T-helper 2 cell treated with Interferon-gamma antibody and Interleukin-4, amounts not matched to agents 5 μg/mL and 100 μg/mL, for 36 hours (primary cell): ENCODE measurements at places on chromosomes 2 and 18.

- DNase-seq = no peak
These were observed 53.1 kb downstream of the SPATS2L start for GRCh38 chr2:200359552-200359951.

DNA sequence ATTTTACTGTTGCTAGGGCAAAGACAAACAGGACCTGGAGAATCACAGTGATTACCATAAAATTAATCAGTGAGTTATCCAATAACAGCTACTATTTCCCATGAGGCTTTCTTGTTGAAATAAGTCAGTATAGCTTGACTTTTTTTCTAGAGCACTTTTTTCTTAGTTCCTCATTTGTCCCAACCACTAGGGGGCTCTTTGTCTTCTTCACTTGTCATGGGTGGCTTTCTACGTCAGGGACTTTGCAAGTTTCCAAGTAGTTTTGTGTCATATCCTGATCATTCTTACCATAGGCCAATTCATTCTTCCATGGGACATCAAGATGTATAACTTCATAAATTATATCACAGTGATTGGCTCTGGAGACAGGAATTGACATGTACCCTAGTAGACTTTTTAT, 1019.6 kb upstream of the PIK3C3 start:
- no peak for DNase-seq

DNA sequence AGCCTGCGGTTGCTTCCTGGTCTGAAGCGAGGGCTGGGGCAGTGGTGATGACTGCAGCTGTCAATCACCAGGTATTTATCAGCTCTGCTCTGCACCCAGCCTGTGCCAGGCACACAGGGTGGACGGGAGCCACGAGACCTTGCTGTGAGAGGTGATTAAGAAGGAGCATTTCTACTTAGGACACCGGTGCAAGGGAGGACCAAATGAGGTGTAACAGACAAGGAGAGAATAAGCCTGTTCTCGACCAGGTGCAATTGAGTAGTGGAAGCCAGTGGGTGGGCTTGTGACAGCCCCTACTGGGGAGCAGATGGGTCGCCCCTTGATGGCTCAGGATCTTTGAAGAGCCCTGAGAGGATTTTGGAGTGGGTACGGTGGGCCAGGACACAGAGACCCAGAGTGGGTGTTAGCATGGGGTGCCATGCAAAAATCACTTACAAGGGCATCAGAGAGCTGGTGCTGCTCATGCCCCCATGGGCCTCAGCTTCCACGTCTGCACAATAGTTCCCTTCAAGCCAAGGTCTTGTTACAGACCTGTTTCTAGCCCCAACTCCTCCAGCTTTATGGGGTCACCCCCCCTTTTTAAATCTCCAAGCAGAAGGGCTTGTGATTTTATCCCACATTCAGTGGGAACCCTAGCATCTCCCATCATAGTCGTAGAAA, 24.6 kb downstream of the GPR55 start:
- DNase-seq = no peak

DNA sequence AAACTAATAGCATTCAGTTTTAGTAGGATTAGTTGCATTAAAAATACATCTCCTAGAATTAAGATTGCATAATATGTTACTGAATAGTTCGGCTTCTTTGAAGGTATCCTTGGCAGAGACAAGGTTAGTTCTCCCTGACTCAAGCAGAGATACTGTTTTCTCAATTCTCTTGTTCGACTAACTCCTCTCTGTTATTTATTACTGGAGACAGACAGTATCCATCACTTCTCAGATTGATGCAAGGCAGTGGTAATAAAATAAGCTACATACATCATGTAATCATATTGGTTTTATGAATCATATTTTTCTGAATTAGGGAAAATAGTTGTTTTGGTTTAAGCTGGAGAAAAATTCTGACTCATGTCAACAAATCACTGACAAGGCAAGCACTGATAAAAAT, 134.8 kb downstream of the SLC8A1 start:
- no peak for DNase-seq

DNA sequence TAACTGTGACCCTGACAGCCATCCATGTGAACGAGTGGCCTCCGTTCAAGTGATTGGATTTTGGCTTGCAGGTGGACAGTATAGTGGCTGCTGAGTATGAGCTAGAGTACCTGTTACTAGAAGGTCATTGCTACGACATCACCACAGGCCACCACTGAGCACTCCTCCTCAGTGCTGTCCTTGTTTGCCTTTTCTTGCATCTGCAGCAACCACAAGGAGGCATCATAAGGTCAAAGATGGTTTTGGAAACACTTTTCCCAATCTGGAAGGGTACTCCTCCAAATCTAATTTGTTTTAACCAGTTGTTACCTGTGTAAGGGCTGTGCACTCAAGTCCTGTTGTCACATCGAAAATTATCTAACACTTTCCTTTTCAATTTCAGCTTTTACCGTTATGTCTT, 81.2 kb downstream of the UGGT1 start:
- DNase-seq = no peak

DNA sequence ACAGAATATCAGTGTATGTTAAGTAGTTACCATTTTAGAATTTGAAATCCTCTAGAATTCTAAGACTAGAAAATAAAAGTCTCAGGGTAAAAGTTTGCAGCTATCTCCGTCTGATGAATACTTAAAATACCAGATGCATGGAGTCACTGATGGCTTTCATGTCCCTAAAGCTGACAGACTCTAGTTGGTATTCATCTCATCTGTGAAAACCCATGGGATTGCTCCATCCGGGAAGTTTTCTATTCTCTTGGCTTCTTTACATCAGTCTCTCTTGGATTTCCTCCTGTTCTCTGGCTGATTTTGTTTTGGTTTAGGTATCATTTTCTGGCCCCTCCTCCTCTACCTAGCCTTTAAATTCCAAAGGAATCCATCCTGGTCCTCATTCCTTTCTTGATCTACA, 465.6 kb upstream of the POU3F3 start:
- DNase-seq = no peak

- DNase-seq = no peak
These were observed 615.1 kb upstream of the SALL3 start for GRCh38 chr18:78364388-78364960.

- DNase-seq = no peak
These were observed 10.7 kb upstream of the MRO start for GRCh38 chr18:50830544-50830943.

GRCh38 chr18:60246606-60247005, 126.0 kb downstream of the MC4R start:
- no peak for DNase-seq

GRCh38 chr2:189876271-189876670, 92.0 kb downstream of the PMS1 start:
- no peak for DNase-seq

DNA sequence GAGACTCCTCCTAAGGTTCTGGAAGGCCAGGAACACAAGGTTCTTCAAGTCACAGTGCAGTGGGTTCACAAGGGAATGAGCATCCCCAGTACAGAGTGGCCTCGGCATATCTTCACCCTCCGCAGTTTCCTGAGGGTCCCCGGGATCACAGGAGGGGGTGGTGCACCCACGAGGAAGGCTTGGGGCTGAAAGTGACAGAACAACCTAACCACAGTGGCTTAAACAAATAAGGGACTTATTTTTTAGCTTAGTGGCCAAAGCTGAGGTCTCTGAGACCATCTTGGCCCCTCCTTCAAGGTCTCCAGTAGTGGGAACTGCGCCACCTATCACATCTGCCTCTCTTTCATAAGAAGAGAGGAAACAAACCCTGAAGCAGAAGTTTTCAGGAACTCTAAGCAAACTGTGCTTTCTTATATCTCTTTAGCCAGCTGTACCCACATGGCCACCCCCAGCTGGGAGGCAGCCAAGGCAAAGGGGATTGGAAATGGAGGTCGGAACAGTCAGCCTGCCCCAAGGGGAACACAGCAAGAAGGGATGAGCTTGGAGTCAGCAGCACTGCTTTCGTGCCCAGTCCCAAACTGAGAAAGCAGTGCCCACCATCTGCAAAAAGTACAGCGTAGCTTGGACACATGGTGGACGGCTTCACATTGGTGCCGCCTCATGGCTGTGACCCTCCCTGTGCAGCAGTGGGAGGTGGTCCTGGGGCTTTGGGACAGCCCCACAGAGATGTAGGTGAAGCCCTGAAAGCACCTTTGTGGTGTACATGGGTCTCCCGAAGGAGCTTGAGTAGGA, 260.0 kb upstream of the ID2 start:
- no peak for DNase-seq

- no peak for DNase-seq
These were observed 4.0 kb downstream of the NRXN1 start for GRCh38 chr2:51027968-51028367.

GRCh38 chr2:1567556-1568344, 154.5 kb downstream of the TPO start:
- no peak for DNase-seq

GRCh38 chr2:184322615-184323014, 275.7 kb upstream of the ZNF804A start:
- DNase-seq = no peak

DNA sequence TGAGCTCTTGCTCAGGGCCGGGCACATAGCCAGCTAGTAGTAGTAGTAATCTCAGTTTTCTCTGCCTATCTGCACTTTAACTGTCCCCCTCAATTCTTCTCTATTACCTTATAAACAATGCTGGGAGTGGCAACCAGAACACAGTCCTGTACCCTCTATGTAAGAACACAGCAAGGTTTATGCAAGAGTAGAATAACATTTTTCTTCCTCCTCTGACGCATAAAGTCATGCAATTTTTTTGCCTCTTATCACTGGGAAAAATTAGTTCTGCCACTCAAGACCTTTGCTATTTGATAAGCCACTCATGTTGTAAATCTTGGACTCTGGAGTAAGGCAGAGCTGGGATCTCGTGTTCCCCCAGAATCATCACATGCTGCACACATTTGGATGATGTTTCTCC, 200.7 kb upstream of the SOX11 start:
- no peak for DNase-seq

DNA sequence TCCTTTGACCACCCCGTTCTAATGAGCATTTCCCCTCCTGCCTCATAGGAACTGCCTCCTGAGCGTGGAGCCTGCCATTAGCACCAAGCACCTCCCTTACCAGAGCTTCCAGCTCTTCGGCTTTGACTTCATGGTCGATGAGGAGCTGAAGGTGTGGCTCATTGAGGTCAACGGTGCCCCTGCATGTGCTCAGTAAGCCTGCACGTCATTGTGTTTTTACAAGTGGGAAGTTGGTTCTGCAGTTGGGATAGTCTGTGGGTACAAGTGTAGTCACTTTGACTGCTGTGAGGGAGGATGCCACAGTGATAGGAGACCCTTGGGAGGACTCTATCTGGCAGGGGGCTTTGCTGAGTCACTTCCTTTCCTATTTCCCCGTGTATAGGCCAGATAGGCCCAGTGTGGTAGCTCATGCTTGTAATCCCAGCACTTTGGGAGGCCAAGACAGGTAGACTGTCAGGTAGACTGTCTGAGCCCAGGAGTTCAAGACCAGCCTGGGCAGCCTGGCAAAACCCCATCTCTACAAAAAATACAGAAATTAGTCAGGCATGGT, 22.0 kb upstream of the POLR1B start:
- DNase-seq = no peak

GRCh38 chr2:42408009-42408408, 47.0 kb upstream of the COX7A2L start:
- DNase-seq = no peak

DNA sequence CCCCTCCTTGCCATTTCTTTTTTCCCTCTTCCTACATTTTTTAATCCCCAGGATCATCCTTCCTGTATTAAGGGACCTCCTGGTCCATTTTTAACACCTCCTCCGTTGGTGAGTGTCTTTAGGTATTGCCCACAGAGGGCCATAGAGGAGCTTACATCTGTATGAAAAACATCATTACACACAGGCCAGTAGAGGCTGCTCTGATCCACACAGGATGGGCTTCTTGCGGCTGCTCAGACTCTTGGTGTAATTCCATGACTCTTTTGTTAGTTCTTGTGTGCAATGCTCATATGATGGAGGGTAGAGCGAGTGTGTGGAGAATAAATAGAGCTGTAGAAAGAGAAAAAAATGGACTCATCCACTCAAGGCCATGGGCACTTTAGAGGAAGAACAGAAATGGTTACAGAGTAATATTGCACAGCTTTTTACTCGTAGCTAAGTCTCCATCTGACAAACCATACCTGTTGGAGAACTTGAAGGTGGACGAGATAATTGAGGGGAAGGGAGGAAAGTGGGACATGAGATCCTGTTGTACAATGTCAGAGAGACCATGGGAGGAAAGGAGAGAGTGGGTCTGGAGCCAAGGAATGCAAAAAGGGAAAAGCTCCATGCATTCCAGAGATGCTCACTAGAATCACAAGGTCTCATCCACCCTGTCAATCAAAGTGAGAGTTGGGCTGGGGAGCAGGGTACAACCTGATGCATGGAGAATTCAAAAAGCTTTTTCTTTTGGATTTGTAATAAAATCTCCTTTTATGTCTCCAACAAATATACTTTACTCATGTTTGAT, 129.7 kb upstream of the TNP1 start:
- DNase-seq = no peak

- DNase-seq = no peak
These were observed 218.8 kb upstream of the RAB6C start for GRCh38 chr2:129760669-129761068.

DNA sequence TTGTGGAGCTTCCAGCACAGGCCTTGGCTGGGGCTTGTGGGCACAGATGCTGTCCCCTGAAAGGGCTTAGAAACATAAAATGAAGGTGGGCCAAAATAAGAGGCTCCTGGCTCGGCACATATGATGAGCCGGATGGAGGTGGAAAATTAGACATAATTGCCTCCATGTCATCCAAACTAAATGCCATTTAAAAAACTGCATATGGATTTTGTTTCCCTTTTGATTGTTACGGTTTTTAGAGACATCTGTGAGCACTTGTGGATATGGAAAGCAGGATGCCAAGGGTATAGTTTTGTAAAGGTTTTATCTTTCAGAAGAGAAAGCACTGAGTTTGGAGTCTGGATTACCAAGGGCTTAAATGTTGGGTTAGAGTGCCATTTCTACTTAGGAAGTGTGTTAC, 498.3 kb downstream of the RIT2 start:
- DNase-seq = no peak

GRCh38 chr2:146131785-146132184, 1611.9 kb upstream of the ZEB2 start:
- DNase-seq = no peak

DNA sequence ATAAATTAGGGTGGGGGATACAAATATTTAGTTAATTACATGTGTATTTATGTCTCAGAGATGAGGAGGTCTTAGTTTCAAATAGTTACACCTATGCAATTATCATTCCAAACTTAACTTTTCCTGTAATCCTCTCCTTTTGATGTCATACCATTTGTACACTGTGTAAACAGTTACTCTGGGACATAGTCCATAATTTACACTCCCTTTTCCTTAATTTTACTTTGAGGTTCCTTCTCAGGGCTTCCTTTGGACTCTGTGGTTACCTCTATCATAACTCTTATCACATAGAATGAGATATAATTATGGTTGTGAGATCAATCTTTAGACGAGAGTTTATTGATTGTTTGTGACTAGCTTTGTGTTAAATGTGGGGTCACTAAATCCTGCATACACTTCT, 84.4 kb downstream of the DPP10 start:
- no peak for DNase-seq

- DNase-seq = no peak
These were observed 37.6 kb downstream of the TMEM163 start for GRCh38 chr2:134681201-134681600.

GRCh38 chr2:20071397-20072383, 20.3 kb upstream of the LAPTM4A start:
- DNase-seq = no peak

GRCh38 chr18:78213361-78213994, 766.1 kb upstream of the SALL3 start:
- DNase-seq = no peak

GRCh38 chr2:96267159-96267971, 1.3 kb downstream of the CIAO1 start:
- peak; percentile 64 for DNase-seq

GRCh38 chr2:98281607-98282006, 64.6 kb upstream of the CNGA3 start:
- no peak for DNase-seq
